T-helper 1 cell (primary cell): ENCODE measurements at places on chromosomes 2 and 18.

GRCh38 chr2:119352357-119352756 is 14.3 kb downstream of the C2orf76 start:
- DNase-seq, result no peak

DNA sequence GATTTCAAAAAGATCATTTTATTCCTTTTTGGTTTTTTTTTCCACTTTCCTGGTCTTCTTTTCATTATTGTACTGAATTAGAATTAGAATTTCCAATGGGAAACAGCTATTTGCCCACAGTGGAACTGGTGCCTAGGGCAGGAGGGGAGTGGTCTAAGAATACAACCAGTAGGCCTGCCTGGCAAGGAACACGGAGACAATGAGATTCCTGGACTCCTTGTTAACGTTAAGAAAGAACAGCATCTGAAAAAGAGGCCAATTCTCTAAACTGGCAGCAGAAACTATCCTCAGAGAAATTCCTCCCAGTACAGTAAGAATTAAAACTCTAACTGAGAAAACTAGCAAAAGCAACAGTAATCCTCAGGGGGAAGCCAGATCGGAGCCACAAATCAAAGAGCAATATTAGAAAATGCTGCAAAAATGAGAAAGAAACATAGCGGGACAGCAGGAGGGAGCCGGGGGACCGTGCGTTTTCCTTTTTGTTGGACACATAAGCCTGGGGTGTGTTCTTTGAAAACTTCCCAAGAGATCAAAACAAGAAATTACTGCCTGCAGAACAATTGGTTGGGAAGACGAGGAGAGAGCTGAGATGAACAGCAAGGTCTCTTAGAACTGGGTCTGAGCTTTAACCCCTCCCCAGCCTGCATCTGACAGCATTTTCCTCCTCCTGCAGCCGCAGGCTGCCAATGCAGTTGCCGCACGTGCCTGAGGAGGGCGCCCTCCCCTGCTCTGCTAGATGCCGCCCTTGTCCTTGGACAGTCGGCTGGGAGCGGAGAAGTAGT is 776.0 kb downstream of the TSN start:
- DNase-seq, result no peak

DNA sequence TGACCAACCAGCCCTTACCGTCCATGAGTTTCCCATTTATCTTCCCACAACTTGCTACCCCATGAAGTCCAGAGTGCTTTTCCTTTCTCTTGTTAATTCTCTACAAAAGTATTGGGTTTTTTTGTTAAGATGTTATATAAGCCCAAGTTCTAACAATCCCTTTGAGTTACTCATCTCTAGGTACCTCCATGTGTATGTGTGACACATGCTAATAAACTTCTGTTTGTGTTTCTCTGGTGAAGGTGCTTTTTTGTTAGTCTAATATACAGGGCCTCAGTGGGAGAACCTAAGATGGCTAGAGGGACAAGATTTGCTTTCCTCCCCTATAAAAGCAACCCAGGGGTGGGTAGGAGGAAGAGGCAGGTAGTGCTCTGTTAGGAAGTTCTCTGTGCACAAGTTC is 31.8 kb upstream of the RMDN2 start:
- DNase-seq, result no peak

DNA sequence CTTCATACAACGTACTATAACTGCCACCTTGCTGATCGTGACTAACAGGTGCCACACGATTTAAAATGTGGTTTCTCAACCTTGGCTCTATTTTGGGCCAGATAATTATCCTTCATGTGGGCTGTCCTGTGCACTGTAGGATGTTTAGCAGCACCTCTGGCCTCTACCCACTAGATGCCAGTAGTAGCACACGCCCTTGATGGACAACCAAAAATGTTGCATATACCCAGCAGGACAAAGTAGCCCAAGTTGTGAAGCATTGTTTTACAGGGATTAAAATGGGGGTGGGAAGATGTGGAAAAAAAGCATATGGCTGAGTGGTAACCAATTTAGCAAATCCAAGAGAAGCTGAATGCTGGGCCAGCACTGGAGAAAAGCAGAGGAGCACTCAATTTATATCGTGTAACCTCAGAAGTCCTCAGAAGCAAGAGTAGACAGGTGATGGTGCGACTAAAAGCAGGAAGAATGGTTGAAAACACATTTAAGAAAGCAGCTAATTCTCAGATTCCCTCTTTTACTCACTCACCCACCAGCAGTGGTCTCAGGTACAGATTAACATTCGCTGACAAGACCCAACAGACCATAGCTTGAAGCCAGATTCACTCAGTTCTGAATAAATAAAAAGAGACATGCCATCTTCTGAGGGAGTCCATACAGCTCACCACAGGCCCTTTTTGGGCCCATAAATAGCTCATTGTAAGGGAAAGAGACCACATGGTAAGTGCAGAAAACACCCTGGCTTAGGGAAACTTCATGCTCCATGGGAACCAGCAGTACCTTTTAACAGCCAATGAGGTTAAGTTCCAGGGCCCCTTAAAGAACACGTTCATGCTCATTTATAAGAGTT is 50.6 kb downstream of the RAPH1 start:
- DNase-seq, result peak; percentile 46

DNA sequence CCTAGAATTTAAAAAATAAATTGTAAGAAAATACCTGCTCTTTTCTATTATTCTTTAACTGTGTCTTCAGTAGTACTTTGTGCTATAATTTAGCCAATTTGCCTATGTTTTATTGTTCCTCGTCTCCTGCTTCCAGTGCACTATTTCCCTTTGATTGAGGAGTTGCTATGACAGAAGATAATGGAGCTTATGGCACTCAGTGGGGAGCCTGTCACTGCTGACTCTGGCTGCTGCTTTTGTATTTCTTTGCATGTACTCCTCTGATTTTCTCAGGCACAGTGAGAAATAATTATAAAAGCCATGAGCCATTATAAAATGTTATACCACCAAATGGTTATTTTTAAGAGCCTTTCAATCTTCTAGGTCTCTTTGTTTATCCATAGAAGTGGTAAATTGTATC is 1310.8 kb upstream of the SLC39A10 start:
- no peak for DNase-seq

DNA sequence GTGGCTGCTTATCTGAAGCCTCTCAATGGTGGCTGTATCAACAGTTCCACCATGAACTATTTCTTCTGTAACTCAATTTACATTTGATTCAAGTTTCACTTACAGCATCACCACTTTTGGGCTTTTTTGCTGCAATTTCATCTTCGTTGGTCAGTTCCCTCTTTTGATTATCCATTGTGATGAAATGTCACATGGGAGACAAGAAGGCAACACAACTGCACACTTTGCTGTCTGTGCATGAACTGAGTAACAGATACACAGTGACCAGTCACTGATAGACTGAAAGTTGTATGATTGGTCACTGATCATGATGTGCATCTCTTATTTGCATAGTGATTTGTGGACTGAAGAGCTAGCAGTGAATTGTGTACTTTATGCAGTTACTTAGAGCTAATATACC is 130.7 kb upstream of the RNF152 start:
- no peak for DNase-seq

DNA sequence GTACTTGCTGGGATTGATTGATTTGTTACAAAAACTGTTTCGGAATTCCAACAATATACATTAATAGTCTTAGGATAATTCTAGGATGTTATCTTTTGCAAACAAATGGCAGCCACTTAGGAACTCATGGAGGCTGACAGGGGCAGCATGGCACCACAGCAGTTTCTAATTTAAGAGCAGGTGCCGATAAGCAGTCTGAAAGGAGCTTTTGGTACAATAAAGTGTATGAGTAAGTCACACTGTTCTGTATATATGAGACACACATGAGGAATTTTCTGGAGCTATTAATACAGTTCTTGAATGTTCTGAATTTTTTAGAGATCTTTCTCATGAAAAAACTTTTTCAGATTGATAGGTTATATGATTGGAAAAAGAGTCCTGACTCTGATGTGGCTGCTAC is 52.2 kb downstream of the EIF5B start:
- no peak for DNase-seq

DNA sequence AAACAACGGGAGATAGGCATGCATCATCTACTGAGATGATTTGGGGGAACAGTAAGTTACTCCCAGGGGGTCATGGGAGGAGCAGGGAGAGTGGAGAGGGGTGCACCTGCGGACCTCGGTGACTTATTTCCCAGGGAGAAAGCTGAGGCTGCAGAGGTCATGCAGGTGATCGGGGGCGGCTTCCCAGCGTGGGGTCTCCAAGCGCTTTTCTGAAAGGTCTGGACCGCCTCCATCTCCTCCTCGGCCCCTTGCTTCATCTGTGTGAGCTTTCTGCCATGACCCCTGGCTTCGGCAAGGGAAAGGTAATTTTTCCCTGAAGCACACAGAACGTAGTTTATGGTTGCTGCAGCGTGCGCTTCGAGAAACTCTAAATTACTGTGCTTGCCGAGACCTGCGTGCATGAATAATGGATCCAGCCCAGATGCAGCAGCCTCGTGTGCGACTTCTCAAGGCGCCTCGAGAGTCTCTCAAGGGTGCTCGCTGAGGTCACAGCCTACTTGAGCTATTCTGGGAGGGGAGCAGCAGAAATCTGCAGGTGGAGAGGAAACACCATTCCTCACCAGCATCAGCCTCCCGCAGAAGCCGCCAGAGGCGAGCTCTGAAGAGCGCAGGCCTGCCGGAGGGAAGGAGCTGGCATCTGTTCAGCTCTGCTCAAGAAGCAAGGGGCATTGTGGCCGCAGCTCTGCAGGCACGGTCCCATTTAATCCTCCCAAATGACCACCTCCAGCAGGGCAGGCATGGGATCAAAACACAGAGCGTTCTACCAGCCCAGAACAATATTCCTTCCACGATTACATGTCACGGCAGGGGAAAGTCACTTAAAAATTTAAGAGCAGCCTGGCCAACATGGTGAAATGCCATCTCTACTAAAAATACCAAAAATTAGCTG is 308.4 kb upstream of the MYT1L start:
- DNase-seq, result no peak

DNA sequence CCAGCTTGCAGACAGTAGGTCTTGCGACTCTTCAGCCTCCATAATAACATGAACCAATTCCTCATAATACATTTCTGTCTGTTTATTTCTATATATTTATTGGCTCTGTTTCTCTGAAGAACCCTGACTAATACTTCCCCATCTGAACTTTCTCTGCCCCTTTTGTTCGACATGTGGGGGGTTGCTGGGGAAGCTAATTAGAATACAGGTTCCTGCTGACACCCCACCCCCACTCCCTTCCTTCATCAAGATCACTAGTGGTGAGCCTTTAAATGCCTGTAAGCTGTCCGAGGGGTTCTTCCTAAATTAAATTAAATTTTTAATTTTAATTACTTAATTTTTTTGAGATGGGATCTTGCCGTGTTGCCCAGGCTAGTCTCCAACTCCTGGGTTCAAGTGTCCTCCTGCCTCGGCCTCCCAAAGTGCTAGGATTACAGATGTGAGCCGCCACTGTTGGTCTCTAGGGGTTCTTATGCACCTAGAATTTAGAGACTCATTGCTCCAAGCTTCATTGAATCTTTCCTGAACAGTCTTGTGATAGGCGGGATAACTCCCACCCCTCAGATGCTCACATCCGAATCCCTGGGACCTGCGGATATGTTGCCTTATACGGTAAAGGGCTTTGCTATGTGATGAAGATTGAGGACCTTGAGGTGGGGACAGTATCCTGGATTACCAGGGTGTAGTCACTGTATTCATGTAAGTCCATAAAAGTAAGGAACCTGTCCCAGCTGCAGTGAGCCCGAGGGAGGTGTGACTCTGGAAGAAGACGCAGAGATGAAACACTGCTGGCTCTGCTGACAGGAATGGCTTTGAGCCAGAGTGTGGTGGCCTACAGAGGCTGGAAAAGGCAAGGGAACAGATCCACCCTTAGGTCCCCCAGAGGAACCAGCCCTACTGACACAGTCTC is 26.2 kb downstream of the HPCAL1 start:
- no peak for DNase-seq

- DNase-seq, result no peak
These were observed 64.4 kb downstream of the LCLAT1 start for GRCh38 chr2:30511122-30512083.

- DNase-seq, result no peak
These were observed 33.8 kb downstream of the TEX51 start for GRCh38 chr2:126932529-126932928.

DNA sequence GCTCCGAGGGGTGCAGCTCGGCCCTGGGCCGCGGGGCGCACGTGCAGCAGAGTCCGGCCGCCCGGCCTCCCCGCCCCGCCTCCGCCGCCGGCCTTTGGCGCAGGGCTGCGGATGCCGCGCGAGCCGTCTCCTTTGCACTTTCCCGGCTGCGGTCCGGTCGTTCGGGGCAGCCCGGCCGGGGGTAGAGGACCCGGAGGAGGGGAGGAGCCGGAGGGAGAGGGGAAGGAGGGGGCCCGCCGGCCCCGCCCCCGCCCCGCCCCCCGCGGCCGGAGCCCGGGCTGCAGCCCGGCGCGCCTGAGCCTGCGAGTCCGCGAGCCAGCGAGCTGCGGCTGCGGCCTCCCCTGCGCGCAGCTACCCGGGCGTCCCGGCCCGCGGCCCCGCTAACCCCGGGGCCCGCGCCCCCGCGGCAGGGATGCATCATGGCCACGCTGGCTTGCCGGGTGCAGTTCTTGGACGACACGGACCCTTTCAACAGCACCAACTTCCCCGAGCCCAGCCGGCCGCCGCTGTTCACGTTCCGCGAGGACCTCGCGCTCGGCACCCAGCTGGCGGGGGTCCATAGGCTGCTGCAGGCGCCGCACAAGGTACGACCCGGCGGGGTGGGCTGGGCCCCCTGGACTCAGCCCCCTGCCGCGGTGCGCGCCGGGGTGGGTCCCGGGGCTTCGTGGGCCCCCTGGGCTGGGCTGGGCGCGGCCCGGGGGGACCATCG is at the start of gene FHOD3:
FHOD3 (plus strand) TSS at position 297 of the 709 bp plus-strand sequence; CDS start at position 420, 123 bp downstream.
- DNase-seq, result no peak

DNA sequence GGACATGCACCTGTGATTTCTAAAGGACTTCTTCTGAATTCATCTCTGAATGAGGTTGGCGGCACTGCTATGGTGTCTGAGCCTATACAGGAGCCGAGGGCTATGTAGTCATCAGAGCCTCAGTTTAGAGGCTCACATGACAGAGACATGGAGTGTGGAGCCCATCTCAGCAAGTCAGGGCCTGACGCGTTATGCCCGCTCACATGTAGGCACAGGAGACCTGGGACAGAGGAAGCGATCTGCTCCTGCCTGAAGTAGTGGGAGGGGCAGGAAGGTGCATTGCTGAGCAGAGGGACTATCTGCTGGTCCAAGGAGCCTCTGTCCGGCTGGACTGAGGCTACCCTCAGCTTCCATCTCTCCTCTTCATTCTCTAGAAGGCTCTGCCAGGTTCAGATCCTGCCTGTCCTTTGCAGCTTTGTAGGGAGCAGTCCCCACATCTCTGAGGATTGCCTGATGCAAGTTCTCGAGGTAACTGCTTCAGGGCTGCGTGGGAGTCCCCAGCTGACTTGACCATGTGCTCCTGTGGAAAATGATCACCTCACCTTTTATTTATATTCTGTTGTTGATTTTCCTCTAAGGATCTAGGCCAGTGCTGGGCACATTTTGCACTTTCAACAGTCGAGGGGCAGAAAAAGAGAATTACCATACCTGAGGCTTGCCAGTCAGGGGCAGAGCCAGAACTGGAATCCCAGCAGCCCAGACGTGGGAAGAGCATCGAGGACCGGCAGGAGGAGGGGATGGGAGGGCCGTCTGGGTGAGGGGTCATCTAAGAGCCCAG is 16.6 kb downstream of the KLHL29 start:
- DNase-seq, result no peak

DNA sequence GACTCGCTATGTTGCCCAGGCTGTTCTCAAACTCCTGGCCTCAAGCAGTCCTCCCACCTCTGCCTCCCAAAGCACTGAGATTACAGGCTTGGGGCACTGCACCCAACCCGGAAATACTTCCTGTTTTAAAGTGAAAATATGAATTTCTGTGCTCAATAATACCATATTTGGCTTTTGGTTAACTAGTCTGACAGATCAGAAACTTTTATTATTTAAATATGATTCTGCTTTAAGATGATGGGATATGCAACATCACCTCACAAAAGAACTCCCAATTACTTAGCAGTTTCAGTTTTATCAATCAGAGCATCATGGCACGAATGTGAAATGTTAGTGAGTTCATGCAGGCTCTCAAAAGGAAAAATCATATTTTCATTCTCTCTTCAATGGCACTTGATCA is 120.6 kb downstream of the PTRHD1 start:
- DNase-seq, result peak; percentile 34
